ENCODE measurements at places on chromosomes 13 and 19.

GRCh38 chr13:77952737-77953136 is 34.1 kb upstream of the EDNRB start:
- no peak for DNase-seq
- no peak overlapping the region for H3K27ac ChIP-seq
- no peaks in the 10 kb centered on the region for H3K27me3 ChIP-seq
- no peak overlapping the region for H3K4me3 ChIP-seq
- H3K4me1 ChIP-seq: 0 out of 2 replicates have a peak, but pooled peaks cover 3% of the 10 kb centered on the region

DNA sequence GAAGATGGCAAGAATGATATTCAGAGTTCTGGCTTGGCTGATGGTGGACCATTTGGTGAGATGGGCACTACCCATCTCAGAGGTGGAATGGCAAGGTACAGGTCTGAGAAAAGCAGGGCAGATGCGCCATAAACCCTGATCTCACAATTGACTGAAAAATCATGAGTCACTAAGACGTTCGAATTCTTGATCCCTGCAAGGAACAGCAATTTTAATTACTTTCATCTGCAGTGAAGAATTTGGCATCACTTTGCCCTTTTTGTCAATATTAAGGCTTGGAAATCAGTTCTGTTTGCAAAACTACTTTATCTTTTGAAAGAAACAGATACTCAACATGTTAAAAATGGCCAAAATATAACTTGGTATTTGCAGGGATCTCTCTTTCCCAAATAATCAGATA is 38.1 kb downstream of the HTR2A start:
- H3K4me3 ChIP-seq: no peak overlapping the region
- no peaks in the 10 kb centered on the region for H3K4me1 ChIP-seq
- H3K36me3 ChIP-seq: no peaks in the 10 kb centered on the region
- DNase-seq: no peak
- no peak overlapping the region for H3K27ac ChIP-seq

GRCh38 chr19:5691822-5692722 is 2.0 kb downstream of the RPL36 start:
- H3K27ac ChIP-seq: no peak overlapping the region
- peak overlapping the region; percentile 100 for H3K4me3 ChIP-seq
- H3K4me1 ChIP-seq: no peaks in the 10 kb centered on the region
- H3K36me3 ChIP-seq: peaks cover 47% of the 10 kb centered on the region
- DNase-seq: peak; percentile 42

DNA sequence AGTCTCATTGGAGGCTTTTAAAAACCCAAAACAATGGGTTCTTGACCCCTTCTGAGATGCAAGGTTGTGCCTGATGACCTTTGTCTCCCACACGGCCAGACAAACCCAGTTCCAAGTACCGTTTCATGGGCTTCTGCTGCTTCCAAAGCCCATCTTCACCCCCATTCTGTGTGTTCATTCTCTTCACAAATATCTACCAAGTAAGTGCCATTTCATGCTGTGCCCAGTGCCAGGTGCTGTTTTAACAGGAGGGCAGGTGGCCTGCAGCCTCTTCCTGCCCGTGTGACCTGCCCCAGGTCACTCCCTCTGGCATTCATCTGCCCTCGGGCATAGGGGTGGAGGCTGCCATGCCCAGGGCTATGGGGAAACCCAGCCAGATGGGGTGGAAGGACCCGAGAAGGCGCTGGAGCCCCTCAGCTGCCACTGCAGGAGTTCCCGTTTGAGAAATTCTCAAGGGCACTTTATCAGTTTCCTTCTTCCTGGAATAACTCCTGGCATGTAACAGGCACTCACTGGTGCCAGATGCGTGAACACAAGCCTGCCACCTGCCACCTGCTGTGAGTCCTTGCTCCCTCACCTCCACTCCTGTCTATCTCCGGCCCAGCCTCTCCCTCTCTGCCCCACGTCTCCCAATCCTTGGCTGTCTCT is 12.5 kb downstream of the CAPN12 start:
- peaks cover 47% of the 10 kb centered on the region for H3K36me3 ChIP-seq
- H3K4me3 ChIP-seq: peak overlapping the region; percentile 42
- no peaks in the 10 kb centered on the region for H3K4me1 ChIP-seq

GRCh38 chr13:106163426-106163825 is 372.0 kb downstream of the EFNB2 start:
- H3K27me3 ChIP-seq: no peaks in the 10 kb centered on the region
- DNase-seq: no peak
- H3K36me3 ChIP-seq: 0 out of 2 replicates have a peak, but pooled peaks cover 4% of the 10 kb centered on the region
- no peaks in the 10 kb centered on the region for H3K4me1 ChIP-seq
- H3K4me3 ChIP-seq: no peak overlapping the region

DNA sequence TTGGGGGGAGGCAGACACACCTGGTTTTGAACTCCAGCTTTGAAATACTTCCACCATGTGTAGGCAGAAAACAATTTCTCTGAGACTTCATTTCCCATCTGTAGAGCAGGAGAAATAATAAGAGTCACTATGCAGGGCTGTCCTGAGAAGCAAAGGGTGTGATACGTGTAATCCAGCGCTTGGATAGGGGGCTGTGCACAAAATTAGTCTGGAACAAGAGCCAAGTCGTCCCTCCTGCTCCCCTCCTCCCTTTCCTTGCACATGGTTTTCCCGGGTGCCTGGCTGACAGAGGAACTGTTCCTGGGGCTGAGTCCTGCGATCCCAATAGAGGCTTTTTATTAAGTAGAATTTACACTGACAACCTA is 29.6 kb upstream of the UBE2L5 start:
- H3K4me3 ChIP-seq: no peak overlapping the region
- no peaks in the 10 kb centered on the region for H3K27me3 ChIP-seq
- H3K27ac ChIP-seq: no peak overlapping the region
- no peaks in the 10 kb centered on the region for H3K4me1 ChIP-seq

- H3K36me3 ChIP-seq: no peaks in the 10 kb centered on the region
- no peak overlapping the region for H3K4me3 ChIP-seq
- peaks cover 4% of the 10 kb centered on the region for H3K4me1 ChIP-seq
- H3K27me3 ChIP-seq: no peaks in the 10 kb centered on the region
These were observed 908.0 kb upstream of the ATXN8OS start for GRCh38 chr13:69199664-69200063.

- no peak overlapping the region for H3K4me3 ChIP-seq
- DNase-seq: no peak
- H3K27me3 ChIP-seq: no peaks in the 10 kb centered on the region
- H3K27ac ChIP-seq: no peak overlapping the region
- H3K36me3 ChIP-seq: peaks cover 8% of the 10 kb centered on the region
These were observed 1.7 kb downstream of the ARHGAP35 start for GRCh38 chr19:46862503-46862834.

DNA sequence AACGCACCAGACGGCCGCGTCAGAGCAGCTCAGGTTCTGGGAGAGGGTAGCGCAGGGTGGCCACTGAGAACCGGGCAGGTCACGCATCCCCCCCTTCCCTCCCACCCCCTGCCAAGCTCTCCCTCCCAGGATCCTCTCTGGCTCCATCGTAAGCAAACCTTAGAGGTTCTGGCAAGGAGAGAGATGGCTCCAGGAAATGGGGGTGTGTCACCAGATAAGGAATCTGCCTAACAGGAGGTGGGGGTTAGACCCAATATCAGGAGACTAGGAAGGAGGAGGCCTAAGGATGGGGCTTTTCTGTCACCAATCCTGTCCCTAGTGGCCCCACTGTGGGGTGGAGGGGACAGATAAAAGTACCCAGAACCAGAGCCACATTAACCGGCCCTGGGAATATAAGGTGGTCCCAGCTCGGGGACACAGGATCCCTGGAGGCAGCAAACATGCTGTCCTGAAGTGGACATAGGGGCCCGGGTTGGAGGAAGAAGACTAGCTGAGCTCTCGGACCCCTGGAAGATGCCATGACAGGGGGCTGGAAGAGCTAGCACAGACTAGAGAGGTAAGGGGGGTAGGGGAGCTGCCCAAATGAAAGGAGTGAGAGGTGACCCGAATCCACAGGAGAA is 1.9 kb downstream of the PPP1R12C start:
- no peak for DNase-seq
- no peak overlapping the region for H3K27ac ChIP-seq
- H3K4me3 ChIP-seq: peak overlapping the region; percentile 94
- H3K36me3 ChIP-seq: peaks cover 2% of the 10 kb centered on the region

DNA sequence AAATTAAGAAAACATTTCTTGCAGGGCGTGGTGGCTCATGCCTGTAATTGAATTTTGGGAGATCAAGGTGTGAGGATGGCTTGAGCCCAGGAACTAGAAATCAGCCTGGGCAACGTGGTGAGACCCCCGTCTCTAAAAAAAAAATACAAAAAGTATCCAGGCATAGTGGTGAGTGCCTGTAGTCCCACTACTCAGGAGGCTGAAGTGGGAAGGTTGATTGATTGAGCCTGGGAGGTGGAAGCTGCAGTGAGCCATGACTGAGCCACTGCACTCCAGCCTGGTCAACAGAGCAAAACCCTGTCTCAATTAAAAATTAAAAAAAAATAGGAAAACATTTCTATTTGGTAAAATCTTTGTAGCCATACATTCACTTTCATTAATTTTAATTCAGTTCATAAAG is 526.5 kb downstream of the PCDH9 start:
- no peaks in the 10 kb centered on the region for H3K36me3 ChIP-seq
- no peaks in the 10 kb centered on the region for H3K27me3 ChIP-seq
- H3K4me1 ChIP-seq: no peaks in the 10 kb centered on the region
- no peak for DNase-seq

DNA sequence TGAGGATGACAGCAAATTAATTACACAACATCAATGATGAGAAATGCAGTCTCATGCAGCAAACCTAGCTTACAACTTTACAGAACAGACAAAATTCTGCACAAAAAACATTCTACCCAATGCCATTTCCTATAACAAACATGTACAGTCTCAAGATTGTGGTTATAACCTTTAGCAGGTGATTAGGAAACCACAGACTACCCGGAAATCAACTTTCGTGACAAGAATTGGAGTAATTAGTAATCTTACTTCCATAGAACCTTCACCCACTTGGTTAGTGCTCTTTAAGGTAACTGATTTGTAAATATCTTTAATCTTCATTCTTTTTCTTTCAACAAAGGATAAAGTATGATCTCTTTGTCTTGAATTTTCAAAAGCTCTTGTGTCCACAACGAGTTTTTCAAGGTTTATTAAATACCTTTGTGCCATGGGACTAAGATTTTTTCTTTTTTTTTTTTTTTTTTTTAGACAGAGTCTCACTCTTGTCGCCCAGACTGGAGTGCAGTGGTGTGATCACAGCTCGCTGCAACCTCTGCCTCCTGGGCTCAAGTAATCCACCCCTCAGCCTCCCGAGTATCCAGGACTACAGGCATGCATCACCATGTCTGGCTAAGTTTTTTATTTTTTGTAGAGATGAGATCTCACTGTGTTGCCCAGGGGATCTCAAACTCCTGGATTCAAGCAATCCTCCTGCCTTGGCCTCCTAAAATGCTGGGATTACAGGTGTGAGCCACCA is 78.8 kb downstream of the MAP4K1 start:
- H3K4me3 ChIP-seq: no peak overlapping the region
- no peak overlapping the region for H3K27ac ChIP-seq
- H3K4me1 ChIP-seq: no peaks in the 10 kb centered on the region
- H3K27me3 ChIP-seq: no peaks in the 10 kb centered on the region

GRCh38 chr13:88411696-88412095 is 740.5 kb downstream of the SLITRK5 start:
- no peaks in the 10 kb centered on the region for H3K36me3 ChIP-seq
- H3K4me1 ChIP-seq: no peaks in the 10 kb centered on the region
- DNase-seq: no peak
- no peak overlapping the region for H3K4me3 ChIP-seq
- no peak overlapping the region for H3K27ac ChIP-seq

- H3K27me3 ChIP-seq: no peaks in the 10 kb centered on the region
- peaks cover 9% of the 10 kb centered on the region for H3K4me1 ChIP-seq
- no peak overlapping the region for H3K27ac ChIP-seq
- no peak overlapping the region for H3K4me3 ChIP-seq
These were observed 18.4 kb downstream of the FOXO1 start for GRCh38 chr13:40648040-40648439.

DNA sequence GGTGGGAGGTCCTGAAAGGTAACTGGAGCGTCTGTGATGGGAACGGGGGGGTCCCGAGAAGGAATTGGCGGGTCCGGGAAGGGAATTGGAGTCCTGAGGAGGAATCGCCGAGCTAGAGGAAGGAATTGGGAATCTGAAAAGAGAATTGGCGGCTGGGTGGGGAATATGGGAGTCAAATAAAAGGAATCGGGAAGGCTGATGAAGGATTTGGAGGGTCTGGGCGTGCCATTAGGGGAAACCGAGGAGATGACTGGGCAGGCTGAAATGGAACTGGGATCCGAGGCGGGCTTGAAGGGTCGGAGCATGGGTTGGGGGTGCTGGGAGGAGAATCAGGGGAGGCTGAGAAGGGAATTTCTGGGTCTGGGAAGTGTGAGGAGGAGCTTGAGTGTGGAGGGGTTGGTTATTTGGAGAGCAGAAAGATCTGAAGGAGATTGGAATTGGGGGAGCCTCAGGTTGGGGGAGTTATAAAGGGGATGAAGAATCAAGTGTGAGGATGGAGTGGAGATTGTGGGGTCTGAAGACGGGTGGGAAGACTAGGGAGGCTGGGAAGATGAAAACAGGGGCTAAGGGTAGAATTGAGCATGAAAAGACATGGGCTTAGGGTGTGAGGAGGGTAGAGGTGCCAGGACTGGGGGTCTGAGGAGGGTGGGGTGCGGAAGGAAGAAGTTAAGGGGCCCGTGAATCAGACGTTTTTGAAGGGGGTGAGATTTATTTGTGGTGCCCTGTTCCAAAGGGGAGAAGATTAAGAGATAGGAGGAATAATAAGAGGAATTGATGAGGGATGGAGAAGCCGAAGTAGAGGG is 718 bp downstream of the ACTN4 start:
- H3K4me1 ChIP-seq: peaks cover 10% of the 10 kb centered on the region
- no peak for DNase-seq
- H3K36me3 ChIP-seq: no peaks in the 10 kb centered on the region
- no peak overlapping the region for H3K27ac ChIP-seq
- H3K4me3 ChIP-seq: peak overlapping the region; percentile 100
- no peaks in the 10 kb centered on the region for H3K27me3 ChIP-seq

GRCh38 chr13:59337070-59337469 is 826.7 kb downstream of the DIAPH3 start:
- DNase-seq: no peak
- H3K27me3 ChIP-seq: no peaks in the 10 kb centered on the region
- no peak overlapping the region for H3K27ac ChIP-seq
- H3K4me3 ChIP-seq: no peak overlapping the region
- H3K4me1 ChIP-seq: no peaks in the 10 kb centered on the region
- no peaks in the 10 kb centered on the region for H3K36me3 ChIP-seq

- DNase-seq: no peak
- no peaks in the 10 kb centered on the region for H3K27me3 ChIP-seq
- H3K27ac ChIP-seq: no peak overlapping the region
- no peak overlapping the region for H3K4me3 ChIP-seq
These were observed 3.6 kb downstream of the PIP5K1C start for GRCh38 chr19:3696660-3696995.

DNA sequence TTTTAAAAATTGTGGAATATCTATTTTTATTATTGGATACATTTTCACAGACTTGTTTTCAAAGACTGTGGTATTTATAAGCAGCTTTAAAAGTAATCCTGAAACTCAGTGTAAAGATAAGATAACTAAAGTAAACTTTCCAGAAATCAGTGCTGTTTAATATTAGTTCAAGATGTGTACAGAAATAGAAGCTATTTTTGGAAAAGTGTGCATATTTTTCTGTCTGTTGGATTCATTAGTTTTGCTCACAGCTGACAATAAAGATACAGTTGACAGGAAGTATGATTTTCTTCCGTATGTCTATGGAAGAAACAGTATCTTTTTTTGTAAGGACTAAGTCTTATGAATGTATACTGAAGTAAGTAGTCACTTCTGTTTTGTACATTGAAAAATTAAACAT is 85.9 kb downstream of the GJA3 start:
- H3K27me3 ChIP-seq: no peaks in the 10 kb centered on the region
- peaks cover 66% of the 10 kb centered on the region for H3K36me3 ChIP-seq
- no peak for DNase-seq
- no peaks in the 10 kb centered on the region for H3K4me1 ChIP-seq
- no peak overlapping the region for H3K27ac ChIP-seq

GRCh38 chr13:46896341-46897137 is at the start of gene HTR2A:
Gene HTR2A (minus strand): TSS chr13:46897053. CDS start chr13:46895906, 1,147 bp downstream.
- no peaks in the 10 kb centered on the region for H3K36me3 ChIP-seq
- no peak within 1 kb of the TSS for H3K4me3 ChIP-seq
- DNase-seq: no peak
- H3K27ac ChIP-seq: no peak within 1 kb of the TSS
- no peaks in the 10 kb centered on the region for H3K27me3 ChIP-seq
- peaks cover 7% of the 10 kb centered on the region for H3K4me1 ChIP-seq
